ENCODE measurements at places on chromosomes 6 and 20. TPM values are rescaled to one million over a fixed set of nuclear protein-coding genes. Genes with fewer than 3 reads are reported as not detected.
A peak's percentile ranks its signal among the peaks of the same experiment; 100 is the strongest.

GHRH gene
- not detected for total RNA-seq

OPRM1 gene
- total RNA-seq = not detected

DACT2 gene
- 0.24 TPM for total RNA-seq

CRISP3 gene
- total RNA-seq = 0.10 TPM

DUSP15 gene
- total RNA-seq = 1.0 TPM

LAMA4 gene
- 189 TPM for total RNA-seq

CAP2 gene
- total RNA-seq = 30.2 TPM

LY6G6C gene
- total RNA-seq = not detected

GRCh38 chr20:53205046-53205445 lies 232.9 kb downstream of the TSHZ2 start:
- no peak for DNase-seq

- DNase-seq = no peak
These were observed 135.5 kb downstream of the CDKAL1 start for GRCh38 chr6:20669571-20670314.

DNA sequence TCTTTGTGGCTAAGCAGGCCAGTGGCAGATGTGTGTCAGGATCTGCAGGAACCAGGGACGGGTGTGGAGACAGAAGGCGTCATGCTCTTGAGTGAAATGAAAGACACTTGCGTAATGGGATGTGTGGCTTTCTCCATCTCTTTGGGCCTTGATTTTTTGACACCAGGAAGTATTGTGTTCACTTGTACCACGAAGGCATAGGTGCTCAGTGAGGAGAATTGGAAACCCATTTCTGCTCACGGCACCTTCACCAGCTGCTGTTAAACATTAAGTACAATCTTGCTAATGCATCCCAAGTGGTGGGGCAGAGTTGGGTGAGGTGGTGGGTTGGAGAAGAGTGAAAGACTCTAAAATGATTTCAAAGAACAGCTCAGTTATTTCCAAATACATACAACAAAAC lies 30.0 kb downstream of the GJA10 start:
- no peak for DNase-seq

GRCh38 chr6:31060145-31060544 lies 49.9 kb downstream of the MUC22 start:
- DNase-seq = no peak

DNA sequence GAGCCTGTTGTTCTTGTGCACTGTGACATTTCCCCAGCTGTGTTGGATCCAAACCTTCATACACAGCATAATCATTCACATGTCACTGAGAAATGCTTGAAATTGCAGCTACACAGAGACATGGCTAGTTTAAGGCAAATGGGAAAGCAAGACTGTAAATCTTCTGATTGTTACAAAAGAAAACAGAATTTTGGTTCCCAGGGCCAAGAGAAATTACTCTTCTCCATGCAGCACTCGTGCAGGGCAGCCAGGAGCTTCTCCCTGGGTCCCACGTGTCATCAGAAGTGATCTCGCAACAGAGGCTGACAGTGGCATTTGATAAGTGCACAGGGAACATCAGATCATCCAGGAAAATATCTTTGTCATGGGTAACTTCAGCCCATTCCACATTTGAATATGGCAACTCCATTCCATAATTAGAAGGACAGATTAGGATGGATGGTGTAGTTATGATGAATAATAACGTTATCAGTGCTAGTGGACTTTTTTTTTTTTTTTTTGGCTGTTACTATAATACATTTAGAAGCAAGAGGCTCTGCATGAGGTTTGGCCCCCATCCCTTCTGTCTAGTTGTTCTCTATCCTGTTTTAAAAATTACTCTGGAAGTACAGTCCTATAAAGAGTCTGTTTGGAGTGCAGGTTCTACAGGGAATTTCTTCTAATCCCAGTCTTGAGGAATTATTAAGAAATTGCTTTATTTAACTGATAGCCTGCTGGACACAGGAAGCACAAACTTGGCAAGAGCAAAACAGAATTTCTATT lies 571.0 kb upstream of the NOX3 start:
- peak; percentile 86 for DNase-seq

- no peak for DNase-seq
These were observed 15.7 kb downstream of the GSTA1 start for GRCh38 chr6:52787917-52788316.

- DNase-seq = no peak
These were observed 26.6 kb upstream of the FBXL4 start for GRCh38 chr6:98974309-98974708.

DNA sequence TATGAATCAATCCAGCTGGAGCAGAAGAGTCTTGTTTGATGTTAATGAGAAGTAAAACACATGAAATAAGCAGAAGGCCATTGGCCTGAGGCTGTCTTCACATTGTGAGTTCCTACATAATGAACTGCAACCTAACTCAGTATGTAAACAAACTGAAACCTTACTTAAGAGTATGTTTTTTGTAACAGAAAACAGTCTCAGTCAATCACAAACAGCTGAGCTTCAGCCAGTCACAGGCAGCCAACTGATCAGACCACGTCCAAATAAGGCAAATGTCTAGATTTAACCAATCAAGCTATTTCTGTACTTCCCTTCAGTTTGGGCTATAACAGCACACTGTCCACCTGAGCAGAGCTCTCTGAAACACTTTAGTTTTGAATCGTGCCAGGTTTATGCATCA lies 234.7 kb downstream of the TRDN start:
- DNase-seq = no peak

GRCh38 chr20:5657190-5657875 lies 92.9 kb upstream of the SHLD1 start:
- peak; percentile 81 for DNase-seq

DNA sequence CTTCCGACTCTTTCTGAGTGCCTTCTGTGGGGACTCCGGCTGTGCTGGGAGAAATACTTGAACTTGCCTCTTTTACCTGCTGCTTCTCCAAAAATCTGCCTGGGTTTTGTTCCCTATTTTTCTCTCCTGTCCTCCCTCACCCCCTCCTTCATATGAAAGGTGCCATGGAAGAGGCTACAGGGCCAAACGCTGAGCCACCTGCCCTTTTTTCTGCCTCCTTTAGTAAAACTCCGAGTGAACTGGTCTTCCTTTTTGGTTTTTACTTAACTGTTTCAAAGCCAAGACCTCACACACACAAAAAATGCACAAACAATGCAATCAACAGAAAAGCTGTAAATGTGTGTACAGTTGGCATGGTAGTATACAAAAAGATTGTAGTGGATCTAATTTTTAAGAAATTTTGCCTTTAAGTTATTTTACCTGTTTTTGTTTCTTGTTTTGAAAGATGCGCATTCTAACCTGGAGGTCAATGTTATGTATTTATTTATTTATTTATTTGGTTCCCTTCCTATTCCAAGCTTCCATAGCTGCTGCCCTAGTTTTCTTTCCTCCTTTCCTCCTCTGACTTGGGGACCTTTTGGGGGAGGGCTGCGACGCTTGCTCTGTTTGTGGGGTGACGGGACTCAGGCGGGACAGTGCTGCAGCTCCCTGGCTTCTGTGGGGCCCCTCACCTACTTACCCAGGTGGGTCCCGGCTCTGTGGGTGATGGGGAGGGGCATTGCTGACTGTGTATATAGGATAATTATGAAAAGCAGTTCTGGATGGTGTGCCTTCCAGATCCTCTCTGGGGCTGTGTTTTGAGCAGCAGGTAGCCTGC lies 4.8 kb downstream of the PIM1 start:
- DNase-seq = no peak

- DNase-seq = peak; percentile 59
These were observed 103.5 kb downstream of the EDN3 start for GRCh38 chr20:59403962-59404314.

GRCh38 chr6:85498596-85499258 lies 48.8 kb downstream of the NT5E start:
- no peak for DNase-seq

DNA sequence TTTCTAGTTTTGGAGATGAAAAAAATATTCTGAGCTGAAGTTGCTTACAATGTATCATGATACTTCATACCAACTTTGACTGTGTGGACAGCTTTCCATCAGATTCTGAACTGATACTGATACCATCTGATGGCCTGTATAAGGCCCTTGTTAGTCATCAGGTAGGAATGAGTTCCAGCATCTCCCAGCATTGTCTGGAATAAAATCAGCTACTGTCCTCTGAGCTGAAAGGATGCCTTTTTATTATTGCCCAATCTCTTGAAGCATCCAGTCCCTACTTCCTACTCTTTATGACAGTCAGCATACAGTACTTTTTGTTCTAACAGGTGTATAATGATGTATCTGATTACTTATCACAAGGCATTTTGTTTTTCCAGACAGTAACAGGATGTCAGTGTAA lies 70.6 kb upstream of the EYA4 start:
- DNase-seq = no peak

DNA sequence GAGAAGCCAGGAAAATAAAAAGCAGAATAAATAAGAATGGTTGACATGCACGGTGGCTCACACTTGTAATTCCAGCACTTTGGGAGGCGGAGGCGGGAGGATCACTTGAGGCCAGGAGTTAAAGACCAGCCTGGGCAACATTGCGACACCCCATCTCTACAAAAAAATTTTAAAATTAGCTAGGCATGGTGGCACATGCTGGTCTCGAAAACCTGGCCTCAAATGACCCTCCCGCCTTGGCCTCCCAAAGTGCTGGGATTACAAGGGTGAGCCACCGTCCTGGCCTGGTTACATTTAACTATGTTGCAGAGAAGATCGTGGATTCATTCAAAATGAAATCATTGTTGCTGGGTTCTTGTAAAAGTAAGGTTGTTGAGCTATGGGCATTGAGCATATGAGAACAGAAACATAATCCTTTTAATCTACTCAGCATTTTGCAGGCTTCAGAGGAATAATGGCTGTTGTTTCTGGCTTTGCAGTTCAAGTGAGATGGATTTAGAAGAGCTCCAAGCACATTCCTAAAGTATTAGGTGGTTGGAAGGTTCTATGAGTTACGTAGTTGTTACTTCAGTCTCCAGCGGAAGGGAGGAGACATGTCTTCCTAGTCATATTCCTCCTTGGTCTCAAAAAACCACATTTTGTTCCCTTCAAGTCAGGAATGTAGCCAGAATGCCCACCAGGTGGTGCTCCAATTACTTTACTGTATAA lies 45.6 kb upstream of the RAB23 start:
- DNase-seq = peak; percentile 25

GRCh38 chr6:55918639-55919038 lies 43.2 kb upstream of the BMP5 start:
- no peak for DNase-seq

DNA sequence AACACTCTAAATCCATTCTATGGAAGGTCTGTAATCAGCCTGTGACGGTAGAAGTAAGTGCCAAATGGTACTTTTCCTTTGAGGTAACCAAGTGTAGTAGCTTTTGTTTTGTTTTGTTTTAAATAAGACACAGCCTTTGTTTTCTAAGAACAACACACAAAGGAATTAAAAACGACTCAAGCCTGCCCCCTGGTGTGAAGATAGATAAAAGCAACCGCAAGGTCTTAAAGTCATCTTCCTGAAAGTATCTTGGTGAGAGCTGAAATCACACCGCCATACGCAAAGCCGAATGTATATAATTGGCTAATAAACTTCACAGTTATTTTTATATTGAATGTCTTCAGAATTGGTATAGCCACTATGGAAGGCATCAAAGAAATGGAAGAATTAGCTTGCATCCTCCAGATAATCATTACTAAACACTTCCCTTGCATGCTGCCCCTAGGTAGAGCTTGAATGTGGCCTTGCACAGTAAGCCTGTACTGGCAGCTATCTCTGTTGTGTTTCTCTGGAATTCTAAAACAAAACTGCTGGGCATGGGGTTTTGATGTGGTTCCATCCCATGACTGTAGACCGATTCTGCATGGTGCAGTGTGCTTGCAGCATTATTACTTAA lies 95.6 kb downstream of the LAMP5 start:
- no peak for DNase-seq

GRCh38 chr20:8151372-8151771 lies 19.3 kb downstream of the PLCB1 start:
- no peak for DNase-seq

DNA sequence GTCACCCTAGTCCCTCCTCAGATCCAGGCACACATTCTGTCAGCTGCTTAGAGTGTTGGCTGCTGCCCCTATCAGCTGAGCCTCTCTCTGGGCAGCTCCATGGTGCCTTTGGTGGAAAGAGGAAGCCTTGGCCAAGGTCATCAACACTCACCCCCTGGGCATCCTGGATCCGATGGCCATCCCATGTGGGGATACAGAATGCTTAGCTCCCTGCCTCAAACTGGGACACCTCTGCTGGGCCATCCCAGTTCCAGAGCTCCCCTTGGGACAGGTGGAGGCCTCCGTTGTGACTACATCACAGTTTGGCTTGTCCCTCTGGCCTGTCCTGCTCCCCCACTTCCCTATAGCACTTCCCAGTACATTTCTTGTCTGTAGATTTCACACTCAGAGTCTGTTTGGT lies 45.6 kb downstream of the TOX2 start:
- peak; percentile 60 for DNase-seq

- DNase-seq = no peak
These were observed 26.5 kb downstream of the FAM229B start for GRCh38 chr6:112113918-112114317.

GRCh38 chr20:38353316-38353715 lies 7.0 kb downstream of the LBP start:
- no peak for DNase-seq

- peak; percentile 99 for DNase-seq
These were observed at the start of the genes PACRG and PRKN for GRCh38 chr6:162727322-162728182. TSS of gene PACRG (plus strand) at chr6:162727974. TSS of gene PRKN (minus strand) at chr6:162727766.

GRCh38 chr20:32494483-32495216 lies 90.5 kb downstream of the NOL4L start:
- peak; percentile 35 for DNase-seq

DNA sequence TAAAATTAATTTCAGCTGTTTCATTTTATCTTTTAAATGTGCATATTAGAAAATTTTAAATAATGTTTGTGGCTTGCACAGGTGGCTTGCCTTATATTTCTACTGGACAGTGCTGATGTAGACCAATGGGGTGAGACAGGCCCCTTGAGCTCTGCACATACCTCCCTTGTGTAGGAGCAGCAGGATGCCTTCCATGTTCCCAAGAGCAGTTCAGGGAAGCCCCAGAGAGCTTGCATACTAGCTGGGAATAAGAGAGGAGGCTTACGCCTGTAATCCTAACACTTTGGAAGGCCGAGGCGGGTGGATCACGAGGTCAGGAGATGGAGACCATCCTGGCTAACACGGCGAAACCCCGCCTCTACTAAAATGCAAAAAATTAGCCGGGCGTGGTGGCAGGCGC lies 61.4 kb downstream of the RFPL4B start:
- no peak for DNase-seq

DNA sequence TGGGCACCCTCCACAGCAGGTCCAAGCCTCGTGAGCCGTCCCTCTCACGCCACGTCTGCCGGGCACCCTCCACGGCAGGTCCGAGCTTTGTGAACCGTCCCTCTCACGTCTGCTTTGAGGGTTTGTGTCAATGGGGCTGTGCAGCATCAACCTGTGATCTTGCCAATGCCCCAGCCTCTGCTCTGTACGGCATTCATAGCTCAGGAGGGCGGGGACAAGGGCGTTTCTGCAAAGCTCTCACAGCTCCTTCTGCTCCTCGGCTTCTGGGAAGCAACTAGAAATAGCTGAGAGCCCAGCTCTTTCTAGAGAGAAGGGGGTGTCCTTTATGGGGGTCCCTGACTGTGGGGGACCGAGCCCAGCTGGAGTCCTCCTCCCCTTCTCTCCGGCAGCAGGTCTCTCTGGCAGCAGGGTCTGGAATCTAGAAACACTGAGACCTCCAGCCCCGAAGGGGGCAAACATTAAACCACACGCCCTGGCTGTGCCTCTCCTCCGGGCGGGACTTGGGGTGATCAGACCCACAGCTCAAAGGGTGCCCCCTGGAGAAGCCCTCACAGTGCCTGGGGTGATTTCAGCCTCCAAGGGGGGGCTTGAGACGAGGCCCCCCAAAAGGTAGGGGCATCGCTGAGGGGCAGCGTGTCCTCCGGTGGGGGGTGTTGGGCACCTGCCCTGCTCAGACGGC lies 41.2 kb upstream of the CHRNA4 start:
- DNase-seq = no peak
